ENCODE measurements at places on chromosomes 13 and 19.

DNA sequence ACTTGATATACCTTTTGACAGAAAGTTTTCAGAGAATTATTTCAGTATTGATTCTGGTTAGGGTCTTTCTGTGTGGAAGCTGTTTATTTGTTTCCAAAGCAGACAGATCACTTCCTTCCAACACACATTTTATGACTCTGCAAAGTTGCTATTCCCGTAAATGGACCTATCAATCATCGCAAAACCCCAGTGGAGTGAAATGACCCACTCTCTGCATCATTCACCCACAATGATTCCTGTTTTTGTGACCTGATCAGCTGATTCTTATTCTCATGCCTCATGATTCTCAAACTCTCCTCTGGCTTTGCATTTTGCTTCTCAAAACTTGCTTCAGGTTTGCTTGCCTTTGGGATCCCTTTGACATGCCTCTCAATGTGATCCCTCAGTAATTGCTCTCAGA, 453.7 kb downstream of the PCDH17 start:
- H3K27me3 ChIP-seq: no peaks in the 10 kb centered on the region
- H3K4me3 ChIP-seq: no peak overlapping the region
- no peak for DNase-seq
- H3K36me3 ChIP-seq: no peaks in the 10 kb centered on the region
- no peaks in the 10 kb centered on the region for H3K4me1 ChIP-seq

- H3K27me3 ChIP-seq: peaks cover 4% of the 10 kb centered on the region
- H3K36me3 ChIP-seq: no peaks in the 10 kb centered on the region
- H3K27ac ChIP-seq: no peak overlapping the region
- no peak overlapping the region for H3K4me3 ChIP-seq
Observed at GRCh38 chr19:58035863-58036262, 2.0 kb downstream of the ZSCAN1 start.

GRCh38 chr19:3397266-3398022, 31.1 kb downstream of the NFIC start:
- H3K27ac ChIP-seq: no peak overlapping the region
- H3K36me3 ChIP-seq: peaks cover 3% of the 10 kb centered on the region
- H3K27me3 ChIP-seq: no peaks in the 10 kb centered on the region

- no peaks in the 10 kb centered on the region for H3K27me3 ChIP-seq
- DNase-seq: no peak
- no peaks in the 10 kb centered on the region for H3K4me1 ChIP-seq
- no peak overlapping the region for H3K27ac ChIP-seq
- H3K4me3 ChIP-seq: no peak overlapping the region
- H3K36me3 ChIP-seq: no peaks in the 10 kb centered on the region
Observed at GRCh38 chr13:40169476-40169875, 497.0 kb downstream of the FOXO1 start.

GRCh38 chr19:17524651-17525050, 13.2 kb downstream of the PGLS start:
- no peak overlapping the region for H3K4me3 ChIP-seq
- no peaks in the 10 kb centered on the region for H3K27me3 ChIP-seq
- DNase-seq: no peak
- H3K36me3 ChIP-seq: no peaks in the 10 kb centered on the region
- peaks cover 10% of the 10 kb centered on the region for H3K4me1 ChIP-seq
